ENCODE measurements at places on chromosomes 1 and 21.

DNA sequence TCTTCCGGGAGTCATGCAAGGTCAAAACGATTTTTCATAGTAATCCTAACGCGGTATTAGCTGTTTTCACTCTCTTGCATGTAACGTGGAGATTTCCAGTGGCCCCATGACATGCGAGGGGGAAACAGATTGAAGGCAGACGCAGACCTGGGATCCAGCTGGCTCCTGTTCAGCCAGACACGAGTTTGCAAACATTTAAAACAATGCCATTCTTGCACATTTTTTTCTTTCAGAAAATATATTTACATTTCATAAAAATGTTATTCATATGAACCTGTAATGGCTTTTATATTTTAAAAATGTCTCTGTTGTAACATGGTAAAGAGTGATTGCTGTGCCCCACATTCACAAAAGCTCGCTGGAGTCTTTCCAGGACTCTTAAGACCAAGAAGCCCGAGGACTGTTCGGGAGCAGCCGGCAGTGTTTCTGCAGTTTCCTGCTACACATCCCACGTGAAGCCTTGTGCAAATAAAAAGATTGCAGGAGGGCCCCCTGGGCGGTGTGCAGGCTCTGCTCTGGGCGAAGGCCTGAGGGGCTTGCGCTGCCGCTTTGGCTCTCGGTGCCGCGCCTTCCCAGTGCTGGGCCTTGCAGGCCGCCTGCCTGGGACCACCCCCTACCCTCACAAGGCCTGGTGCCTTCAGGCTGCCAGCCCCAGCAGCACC, 184.9 kb downstream of the DYRK1A start:
- no peak for DNase-seq

DNA sequence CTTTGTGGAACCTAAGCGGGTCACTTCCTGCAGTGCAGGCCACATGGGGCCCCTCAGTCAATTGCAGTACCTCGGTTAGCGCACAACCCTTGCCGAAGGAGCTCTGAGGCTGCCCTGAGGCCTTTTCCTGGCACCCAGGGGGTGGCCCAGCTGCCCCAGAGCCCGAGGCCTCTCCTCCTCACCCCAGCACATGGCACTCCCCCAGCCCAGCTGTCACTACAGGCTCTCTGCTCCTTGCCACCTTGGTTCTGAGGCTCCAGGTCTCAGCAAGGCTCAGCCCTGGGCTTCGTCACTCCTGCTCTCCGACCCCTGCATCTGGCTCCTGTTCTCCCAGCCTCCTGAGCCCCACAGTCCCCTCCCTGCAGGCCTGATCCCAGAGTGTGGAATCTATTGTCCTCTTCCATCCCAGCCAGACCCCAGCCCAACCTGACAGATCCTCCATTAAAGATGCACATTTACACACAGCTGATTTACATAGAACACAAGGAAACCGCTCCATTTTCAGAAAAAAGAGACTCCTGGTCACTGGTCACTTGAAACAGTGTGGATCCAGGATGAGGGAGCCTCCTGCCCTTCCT, 192.8 kb upstream of the POU3F1 start:
- DNase-seq, result no peak

- DNase-seq, result peak; percentile 62
Observed at GRCh38 chr1:2415801-2416208, 3.4 kb upstream of the PEX10 start.

GRCh38 chr21:21722731-21723130, 724.5 kb downstream of the NCAM2 start:
- DNase-seq, result no peak

DNA sequence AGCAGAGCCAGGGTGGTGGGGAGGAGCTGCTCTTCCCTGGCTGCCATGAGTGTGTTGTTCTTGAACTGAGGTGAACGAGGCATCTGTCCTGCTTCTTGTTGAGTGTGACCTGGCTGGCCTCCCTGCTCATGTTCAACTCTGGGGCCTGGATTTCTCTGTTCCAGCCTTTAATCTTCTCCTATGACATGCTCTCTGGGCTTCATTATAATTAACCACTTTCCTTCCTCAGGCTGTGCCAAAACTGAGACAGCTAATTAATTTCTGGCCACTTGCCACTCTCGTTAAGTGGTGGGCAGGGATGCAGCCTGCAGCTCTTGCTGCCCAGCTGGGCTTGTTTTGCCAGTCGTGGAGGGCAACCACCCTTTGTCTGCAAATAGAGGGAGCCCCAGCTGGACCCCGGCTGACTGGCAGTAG, 23.3 kb downstream of the OPRD1 start:
- no peak for DNase-seq

DNA sequence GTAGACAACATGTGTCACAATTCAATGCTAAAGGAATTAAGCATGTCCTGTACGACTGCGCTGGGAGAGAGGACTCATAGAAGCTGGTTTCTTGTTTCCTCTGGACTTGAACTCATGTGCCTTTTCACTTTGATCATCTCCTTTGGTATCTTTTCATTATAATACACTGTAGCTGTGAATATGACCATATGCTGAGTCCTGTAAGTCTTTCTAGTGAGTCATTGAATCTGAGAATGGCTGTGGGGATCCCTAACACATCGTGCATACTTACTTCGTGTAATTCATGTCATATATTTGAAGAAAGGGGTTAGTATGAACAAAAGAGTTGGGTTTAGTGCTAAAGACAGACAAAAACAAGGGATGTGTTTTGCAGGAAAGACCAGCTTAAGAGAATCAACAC, 148.1 kb upstream of the RUNX1 start:
- no peak for DNase-seq

GRCh38 chr1:170240409-170240808, 94.7 kb downstream of the NTMT2 start:
- no peak for DNase-seq

DNA sequence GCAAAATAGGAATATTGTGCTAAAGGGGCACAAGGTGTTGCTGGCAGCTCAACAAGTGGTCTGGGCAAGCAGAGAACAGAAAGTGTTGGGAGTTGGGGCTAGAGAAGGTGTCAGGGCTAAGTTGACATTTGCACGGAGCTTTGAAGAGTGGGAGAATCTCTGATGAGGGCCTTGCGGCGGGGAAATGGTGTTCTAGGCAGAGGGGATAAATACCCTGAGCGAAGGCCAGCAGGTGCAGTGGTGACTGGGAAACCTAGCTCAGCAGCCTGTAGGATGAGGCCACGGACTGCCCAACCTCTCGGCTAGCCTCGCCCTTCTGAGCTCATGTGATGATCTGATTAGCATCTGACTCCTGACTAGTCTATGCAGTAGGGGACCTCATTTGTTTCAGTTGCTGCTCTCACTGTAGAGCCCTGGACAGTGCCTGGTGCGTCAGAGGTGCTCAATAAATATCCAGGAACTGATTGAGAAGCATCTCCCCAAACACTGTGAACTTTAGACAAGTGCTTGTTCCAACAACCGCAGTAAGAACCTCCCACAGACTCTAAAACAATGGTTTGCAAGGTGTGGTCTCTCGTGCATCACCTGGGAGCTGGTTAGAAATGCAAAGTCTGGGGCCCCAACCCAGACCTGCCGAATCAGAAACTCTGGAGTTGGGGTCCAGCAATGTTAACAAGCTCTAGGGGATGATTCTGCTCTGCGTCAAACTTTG, 1.0 kb upstream of the FOXO6 start:
- no peak for DNase-seq

All from CD4-positive, alpha-beta T cell treated with Interleukin-6 at 100 ng/mL for 8 hours (primary cell).